Fibroblast of skin of right quadriceps (primary cell): ENCODE measurements at places on chromosomes 1 and 21.
A peak's percentile ranks its signal among the peaks of the same experiment; 100 is the strongest.

GRCh38 chr1:212260557-212261355 lies 24.5 kb upstream of the PPP2R5A start:
- no peak for DNase-seq

GRCh38 chr21:37921091-37921490 lies 4.8 kb upstream of the KCNJ6 start:
- DNase-seq: peak; percentile 11

DNA sequence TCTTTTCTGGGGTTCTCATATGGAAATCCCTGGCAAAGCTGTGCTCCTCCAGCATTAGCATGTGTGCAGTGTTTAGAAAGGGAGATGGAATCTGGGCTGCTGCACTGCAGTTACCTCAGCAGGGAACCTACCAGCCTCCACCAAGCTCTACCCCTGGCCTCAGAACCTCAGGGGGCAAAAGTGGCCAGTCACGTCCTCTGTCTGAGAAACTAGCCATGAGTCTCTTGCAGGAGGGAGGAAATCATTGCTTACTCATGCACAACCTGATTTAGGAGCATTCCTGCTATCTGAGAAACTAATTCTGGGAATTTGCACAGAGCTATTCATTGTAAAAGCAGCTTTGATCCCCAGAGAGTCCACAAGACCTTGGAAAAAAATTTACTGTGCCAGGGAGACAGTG lies 80.6 kb upstream of the IPO9 start:
- peak; percentile 96 for DNase-seq

GRCh38 chr1:181490740-181491712 lies 7.7 kb downstream of the CACNA1E start:
- no peak for DNase-seq

DNA sequence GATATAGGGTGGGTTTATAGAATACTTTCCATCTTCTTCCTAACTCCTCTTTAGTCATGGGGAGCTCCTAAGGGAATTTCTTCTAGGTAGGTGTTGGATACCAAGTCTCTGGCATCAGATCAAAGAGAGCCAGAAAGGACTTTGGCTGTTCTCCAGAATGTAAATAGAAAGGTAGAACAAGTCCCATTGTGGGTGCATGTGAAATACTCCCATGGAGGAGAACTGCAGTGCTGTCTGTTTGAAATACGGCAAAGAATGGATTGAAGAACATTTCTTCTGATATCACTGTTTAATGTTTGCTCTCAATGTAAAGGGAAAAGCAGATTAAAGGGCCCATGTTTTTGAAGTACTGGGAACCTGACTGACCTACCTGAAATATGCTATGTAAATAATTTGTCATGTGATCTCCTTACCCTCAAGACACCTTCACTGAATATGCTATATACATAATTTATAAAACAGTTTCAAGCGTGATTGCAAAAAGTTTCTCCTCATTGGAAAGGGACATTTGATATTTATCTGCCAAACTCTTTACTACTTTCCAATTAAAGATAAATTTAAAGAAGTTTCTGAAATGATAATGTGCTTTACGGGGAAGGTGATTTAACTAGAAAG lies 65.9 kb downstream of the LAMC1 start:
- DNase-seq: no peak

GRCh38 chr21:36684957-36685714 lies 13.8 kb upstream of the SIM2 start:
- DNase-seq: no peak

- DNase-seq: no peak
Observed at GRCh38 chr1:217921126-217921904, 290.2 kb downstream of the SPATA17 start.

- DNase-seq: no peak
Observed at GRCh38 chr1:211968200-211968834, 67.0 kb downstream of the INTS7 start.

DNA sequence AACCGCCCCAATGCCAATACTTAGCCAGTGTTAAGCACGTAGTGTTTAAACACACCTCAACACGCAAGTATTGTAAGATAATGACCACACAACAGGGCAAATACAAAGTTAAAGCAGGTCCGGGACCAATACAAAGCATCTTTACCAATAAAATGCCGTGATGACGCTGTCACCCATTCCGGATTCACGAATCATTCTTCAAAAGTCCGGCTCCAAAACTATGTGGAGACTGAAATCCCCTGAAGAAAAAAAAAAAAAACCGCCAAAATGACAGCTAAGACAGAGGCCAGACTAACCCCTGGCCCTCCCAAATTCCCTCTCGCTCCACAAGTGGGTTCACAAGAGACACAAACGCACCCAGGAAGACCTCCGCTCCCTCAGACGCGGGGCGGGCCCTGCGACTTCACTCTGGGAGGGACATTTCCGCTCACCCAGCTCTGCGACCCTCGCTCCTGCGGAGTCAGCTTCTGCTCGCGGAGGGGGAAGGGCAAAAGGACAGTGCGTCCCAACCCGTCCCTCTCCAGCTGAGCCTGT lies 625 bp upstream of the DARS2 start:
- DNase-seq: no peak

DNA sequence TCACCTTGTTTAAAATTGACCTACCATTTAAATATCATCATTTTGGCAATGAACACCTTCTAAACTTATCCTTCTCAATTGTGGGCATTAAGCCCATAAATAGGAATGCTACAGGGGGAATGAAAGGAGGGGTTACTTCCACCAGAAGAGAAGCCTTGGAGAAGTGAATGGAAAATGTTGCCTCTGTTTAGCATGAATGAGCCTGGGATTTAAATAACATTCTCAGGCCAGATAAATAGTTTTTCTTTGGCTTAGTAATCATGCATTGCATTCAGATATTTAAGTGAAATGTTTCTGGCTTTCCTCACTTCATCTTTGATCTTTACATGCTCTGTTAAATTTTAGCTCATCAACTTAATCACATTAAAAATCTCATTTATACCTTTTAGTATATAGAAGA lies 284.3 kb upstream of the FMN2 start:
- no peak for DNase-seq

GRCh38 chr1:228140724-228141225 lies 696 bp downstream of the GUK1 start:
- no peak for DNase-seq

DNA sequence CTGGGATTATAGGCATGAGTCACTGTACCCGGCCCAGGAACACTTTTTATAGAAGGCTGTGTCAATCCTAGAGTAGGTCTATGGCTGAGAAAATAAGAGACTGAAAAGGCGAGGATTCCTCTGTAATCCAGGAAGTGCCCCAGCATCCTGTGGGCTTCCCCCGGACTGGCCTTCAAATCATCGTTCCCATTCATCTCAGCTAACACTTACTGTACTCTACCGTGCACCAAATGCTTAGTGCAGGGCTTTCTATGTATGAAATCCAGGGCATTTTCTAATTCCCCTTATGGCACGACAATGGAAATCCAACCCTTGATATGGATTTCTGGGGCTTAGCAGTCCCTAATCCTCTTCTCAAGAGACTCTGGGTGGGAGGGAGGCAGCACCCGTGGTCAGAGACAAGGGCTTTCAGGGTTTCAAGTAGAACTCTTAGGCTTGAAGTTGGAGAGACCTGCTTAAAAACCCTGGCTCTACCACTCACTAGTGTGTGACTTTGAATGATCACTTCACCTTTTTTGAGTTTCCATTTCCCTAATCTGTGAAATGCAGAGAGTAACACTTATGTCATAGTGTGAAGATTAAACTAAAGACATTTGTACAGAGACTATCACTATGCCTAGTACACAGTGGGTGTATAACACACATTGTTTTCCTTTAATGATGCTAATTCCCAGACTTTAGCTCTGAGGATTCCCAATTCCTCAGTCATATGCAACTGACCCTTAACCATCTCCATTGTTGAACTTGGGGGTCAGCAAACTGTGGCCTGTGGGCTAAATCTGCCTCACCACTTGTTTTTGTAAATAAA lies 20.3 kb downstream of the MECR start:
- no peak for DNase-seq

- DNase-seq: no peak
Observed at GRCh38 chr1:109846162-109846561, 64.5 kb upstream of the CSF1 start.

DNA sequence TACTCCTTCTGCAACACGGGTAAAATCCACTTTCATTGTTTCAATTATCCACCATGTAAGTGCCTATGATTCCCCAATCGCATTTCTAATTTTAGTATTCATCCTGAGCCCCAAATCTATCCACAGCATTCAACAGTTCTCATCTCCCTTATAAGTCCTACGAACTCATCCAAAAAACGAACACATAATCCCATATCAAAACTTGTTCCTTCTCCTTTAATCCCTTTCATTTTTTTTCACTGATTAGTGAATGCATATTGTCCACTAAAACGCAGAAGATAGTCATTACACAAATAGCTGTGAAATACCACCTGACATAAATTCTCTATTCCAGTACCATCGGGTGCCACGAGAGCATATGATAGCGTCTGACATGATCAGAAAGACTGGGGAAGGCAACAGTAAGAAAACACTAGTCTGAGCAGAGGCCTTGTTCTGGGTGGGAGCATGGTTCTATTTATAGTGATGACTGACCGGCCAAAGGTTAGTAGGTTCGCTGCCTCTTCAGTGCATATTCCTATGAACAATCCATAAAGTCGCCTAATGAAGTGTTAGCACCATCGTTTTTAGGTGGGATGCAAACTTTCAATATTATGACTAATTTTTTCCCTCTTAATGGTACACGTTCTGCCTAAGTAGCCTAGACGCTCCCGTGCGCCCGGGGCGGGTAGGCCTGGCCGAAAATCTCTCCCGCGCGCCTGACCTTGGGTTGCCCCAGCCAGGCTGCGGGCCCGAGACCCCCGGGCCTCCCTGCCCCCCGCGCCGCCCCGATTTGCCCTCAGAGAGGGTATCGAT lies 648 bp downstream of the ATP5PF start:
- DNase-seq: peak; percentile 8

DNA sequence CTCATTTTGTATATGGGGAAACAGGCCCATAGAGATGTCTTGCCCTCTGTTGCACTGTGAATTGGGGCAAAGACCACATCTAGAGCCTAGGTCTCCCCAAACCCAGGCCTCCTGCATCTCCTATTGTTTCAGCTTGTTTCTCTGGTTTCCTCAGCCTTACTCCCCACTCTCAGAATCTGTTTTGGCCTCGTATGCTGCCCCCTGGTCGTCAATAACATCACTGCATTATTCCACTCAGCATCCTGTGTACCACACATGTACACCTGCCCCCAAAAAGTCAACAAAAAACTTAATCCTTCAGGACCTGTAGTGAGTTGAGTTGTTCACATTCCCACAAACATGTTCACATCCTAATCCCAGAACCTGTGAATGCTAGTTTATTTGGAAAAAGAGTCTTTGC lies 184.8 kb downstream of the BRINP2 start:
- DNase-seq: peak; percentile 34

DNA sequence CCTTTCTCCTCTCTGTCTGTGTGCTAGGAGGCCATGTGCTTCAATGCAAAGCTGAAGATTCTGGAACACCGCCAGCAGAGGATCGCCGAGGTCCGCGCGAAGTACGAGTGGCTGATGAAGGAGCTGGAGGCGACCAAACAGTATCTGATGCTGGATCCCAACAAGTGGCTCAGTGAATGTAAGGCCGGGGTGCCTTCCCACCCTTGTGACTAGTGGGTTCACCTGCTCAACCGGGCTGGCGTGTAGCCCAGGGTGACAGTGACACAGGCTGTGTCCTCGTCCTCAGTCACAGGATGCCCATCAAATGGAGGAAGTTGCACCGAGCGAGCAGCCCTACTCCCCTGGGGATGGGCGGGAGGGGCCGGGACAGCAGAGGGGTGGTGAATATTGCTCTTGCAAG lies 544.1 kb downstream of the KIF26B start:
- no peak for DNase-seq

DNA sequence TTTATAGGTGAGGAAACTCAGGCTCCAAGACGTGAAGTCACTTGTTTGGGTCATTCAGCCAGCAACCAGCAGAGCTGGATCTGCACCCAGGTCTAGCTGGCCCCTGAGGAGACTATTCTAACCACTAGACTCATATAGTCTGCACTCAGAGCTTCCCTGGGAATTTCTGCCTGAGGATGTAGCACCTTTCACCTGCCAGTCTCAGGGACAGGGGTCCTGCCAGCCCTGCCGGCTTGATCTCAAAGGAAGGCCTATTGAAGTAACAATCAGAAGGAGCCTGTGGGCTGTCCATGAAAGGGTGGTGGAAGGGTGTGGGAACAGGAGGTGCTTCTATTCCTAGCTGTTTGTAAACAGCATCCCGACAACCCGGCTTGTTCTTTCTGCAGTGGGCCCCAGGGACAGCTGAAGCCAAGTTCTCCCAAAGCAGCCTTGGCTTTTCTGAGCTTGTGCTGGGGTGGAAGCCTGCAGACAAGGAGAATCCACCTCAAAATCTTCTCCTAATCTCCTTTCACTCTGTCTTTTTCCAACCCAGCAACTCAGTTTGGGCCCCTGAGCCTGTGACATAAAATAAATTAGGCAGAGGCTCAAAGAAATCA lies 7.8 kb downstream of the LMOD1 start:
- no peak for DNase-seq

GRCh38 chr1:186806477-186806876 lies 22.3 kb upstream of the PLA2G4A start:
- peak; percentile 19 for DNase-seq

GRCh38 chr21:33901412-33902288 lies 14.0 kb downstream of the ATP5PO start:
- DNase-seq: peak; percentile 62

- peak; percentile 59 for DNase-seq
Observed at GRCh38 chr1:74205266-74205665, 7.2 kb downstream of the FPGT start.

DNA sequence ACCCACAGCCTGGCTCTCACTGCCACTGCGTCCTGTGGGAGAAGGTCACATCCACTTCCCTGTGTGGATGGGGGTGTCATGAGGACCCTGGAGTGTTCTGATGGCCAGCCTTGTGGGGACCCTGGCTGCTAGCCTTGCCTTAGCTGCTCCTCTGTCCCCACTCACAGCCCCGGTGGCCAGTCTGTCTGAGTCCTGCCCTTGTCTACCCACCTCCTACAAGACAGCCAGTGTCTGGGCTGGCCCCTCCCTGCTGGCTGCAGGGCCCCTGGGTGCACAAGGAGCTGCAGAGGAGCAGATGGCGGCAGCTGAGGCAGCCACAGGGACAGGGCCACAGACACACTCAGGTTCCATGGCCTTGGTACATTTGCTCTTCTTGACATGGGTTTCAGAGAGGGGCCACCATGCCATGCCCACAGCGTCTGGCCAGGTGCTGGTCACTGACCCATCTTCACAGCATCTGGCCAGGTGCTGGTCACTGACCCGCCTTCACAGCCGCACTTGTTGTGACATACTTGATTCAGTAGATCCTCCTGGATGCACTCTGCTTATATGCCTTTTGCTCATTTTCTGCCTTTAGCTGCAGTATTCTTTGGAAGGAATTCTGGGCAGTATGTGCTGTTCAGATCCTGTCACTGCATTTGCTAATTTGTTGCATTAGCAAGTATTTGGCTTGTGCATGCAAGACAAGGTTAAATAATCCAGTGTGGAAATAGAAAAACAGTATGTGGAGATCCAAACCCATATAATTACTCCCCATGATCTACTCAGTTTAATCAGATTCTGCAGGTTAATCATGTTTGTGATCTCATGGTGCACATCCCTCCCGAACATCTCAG lies 157.8 kb downstream of the PCBP3 start:
- no peak for DNase-seq

GRCh38 chr1:15191770-15192169 lies 38.2 kb downstream of the TMEM51 start:
- DNase-seq: no peak
